ENCODE measurements at places on chromosomes 6 and 20. TPM values are rescaled to one million over a fixed set of nuclear protein-coding genes. Genes with fewer than 3 reads are reported as not detected.

DNA sequence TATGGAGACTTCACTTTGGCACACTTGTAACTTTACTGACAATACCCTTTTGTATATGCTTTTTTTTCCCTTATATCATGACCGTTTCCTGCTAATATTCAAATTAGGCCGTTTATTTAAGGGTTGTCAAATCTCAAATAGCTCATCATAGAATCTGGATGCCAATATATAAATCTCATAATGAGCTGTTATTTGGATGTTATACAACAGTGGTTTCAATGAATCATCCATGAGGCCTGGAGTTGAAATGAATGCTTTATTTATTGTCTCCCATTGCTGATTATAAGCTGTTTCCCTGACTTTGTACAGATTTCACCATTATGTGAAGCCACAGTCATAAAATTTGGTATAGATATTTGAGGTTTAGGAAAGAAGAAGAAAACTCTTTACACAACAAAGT, 256.1 kb downstream of the PLCB1 start:
- no peak for DNase-seq

- no peak for DNase-seq
Measured at GRCh38 chr6:141261016-141261671, 871.6 kb upstream of the GJE1 start.

The ADAM33 gene
- 6.5 TPM for polyA plus RNA-seq

DNA sequence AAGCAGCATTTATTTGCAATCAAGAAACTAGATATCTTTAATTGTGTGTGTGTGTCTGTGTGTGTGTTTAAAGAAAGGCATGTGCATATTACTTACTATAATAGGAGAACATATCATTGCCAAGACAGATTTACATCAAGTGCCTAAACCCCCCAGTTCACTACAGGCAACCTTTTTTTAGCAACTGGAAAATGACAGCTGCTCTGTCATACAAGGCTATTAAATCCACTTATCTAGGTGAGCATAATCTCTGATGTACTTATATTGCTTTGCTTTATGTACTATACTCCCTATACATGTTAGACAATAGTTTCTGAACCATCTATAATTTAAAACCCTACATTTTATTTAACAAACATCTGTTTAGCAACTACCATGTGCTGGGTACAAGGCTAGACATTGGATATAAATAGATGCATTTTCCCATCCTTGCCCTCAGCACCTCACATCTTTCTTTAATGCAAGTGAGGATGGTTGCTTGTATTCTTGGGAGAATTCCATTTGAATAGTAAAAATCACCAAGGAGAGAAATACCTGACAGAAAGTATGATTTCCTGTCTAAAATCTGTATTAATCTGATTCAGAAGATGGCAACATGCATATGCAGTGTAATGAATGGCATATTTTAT, 398.3 kb downstream of the LAMA2 start:
- no peak for DNase-seq

DNA sequence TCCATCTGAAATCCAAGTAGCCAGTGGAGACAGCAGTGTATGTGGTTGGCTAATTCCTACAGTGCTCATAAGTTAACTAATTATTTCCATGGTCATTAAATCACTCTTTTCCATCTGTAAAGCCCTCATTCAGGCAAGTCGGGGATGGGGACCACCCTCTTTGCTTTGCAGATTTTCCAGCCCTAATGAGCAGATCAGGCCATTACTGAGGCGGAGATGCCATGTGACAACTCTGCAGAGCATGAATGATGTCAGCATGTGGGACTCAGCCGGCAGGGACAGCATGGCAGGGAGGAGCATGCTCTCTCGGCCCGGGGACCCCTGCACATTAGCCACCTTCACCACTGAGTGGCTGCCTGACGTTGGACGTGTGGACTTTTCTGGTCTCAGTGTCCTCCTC, 623.3 kb upstream of the CDH4 start:
- DNase-seq: no peak

DNA sequence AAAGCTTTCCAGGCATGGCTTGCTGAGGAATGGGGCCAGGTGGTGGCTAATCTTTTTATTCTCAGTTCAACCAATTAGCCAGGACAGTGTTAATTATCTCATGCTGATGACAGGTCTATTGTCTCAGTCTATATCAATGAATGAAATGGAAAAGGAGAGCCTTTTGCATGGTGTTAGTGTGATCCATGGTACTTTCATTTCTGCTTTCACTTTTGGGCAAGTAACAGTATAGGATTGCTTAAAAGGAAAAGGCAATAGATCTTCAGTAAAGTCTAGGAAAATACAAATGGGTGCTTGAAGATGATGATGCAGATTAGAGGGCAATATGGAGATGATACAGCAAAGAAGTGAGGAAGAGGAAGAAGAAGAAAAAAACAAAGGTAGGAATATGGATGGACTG, 430.3 kb downstream of the TFAP2A start:
- no peak for DNase-seq

GRCh38 chr6:34573567-34574183, 17.5 kb upstream of the SPDEF start:
- no peak for DNase-seq

The TGM2 gene
- 41.8 TPM for polyA plus RNA-seq

- no peak for DNase-seq
Measured at GRCh38 chr20:22303523-22303922, 280.8 kb downstream of the FOXA2 start.

DNA sequence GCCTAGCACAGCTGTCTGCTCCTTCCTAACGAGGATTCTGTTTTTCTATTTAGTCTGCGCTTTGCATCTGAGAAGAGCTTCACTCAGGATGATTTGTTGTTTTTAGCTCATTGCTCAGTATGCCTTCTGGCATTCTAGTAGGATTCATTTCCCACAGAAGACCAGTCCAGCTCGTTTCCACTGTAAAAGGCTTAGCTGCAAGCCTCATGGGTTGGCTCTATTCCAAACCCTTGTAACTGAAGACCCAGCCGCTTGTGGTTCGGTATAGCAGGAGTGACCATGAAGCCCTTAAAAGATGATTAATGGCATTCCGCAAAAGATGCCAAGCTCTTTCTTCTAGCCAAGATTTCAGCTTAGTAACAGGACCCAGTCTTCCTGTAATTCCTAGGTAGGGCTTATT, 7.2 kb downstream of the ADGRF1 start:
- peak; percentile 61 for DNase-seq

DNA sequence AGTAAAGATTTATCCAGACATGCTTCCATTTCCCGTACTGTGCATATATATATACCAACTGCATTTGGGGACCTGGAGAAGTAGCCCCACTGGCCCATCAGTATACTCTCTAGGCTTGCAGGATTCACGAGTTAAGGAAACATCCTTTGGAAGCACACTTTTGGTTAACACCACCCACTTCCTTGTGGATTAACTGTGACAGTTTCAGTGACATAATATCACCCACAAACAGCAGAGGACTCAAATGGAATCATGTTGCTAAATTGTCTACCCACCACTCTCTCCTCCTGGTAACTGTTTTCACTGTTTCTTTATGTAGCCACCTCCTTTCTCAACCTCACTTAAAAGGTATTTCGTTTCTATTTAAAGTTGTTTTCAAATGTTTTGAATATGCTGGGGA, 55.0 kb downstream of the PROKR2 start:
- no peak for DNase-seq

The GJA1 gene
- 64.1 TPM for polyA plus RNA-seq

GRCh38 chr6:168607272-168608112, 166.5 kb downstream of the SMOC2 start:
- DNase-seq: peak; percentile 51

DNA sequence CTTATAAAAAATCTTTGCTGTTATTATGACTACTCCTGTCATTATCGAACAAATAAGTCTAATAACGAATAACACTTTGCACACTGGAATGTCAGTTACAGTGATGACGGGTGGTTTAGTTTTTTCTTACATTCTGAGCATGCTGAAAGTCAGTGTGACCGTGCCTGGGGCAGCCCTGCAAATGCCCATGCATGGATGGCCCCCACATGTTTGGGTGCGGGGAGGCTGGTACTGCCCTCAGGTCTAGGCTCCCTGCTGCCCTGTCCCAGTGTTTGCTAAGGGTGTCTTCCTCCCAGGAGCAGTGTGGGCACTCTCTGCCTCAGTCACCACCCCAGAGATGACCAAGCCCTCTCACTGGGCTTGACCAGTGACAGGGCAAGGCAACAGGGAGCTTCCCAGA, 3.0 kb downstream of the CSTL1 start:
- DNase-seq: no peak

GRCh38 chr6:73062130-73062529, 163.2 kb downstream of the KHDC1L start:
- no peak for DNase-seq

GRCh38 chr6:21891080-21891479, 297.5 kb downstream of the SOX4 start:
- DNase-seq: no peak

DNA sequence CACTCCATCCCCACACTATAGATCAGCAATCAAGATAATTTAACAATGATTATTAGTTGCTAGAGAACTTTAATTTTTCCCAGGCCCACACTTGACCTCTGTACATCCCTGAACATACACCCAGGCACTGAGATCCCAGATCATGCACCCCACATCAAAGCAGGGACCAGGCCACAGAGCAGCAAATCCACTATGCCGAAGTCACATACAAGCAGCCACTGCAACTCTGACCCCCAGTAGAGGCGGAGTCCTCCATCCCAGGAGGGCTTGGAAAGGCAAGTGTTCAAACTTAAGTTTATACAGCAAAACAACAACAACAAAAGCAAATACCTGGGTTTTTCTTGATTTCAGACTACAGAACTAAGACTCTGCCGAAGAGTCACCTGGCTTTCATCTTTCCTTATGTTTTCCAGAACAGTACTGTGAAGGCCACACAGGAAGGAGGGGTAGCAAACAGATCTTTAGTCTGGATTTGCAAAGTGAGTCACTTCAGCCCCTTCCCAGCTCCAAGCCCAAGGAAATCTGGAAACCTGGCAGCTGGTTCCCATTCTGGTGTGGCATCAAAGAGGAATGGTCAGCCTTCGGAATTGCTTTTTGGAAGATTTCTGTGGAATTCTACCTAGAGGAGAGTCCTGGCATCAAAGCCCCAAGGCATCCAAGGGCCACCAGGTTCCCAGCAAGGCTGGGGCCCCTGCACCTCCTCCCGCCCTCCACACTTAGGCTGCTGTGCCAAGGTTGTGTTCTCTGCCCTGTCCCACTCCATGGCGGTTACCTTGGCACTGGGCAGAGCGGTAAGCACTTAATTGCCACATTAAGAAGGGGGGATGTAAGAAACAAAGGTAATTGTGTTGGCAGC, 7.3 kb downstream of the JAG1 start:
- no peak for DNase-seq

The PHF20 gene
- polyA plus RNA-seq: 41.3 TPM

- no peak for DNase-seq
Measured at GRCh38 chr20:46997187-46997586, 102.5 kb downstream of the EYA2 start.

DNA sequence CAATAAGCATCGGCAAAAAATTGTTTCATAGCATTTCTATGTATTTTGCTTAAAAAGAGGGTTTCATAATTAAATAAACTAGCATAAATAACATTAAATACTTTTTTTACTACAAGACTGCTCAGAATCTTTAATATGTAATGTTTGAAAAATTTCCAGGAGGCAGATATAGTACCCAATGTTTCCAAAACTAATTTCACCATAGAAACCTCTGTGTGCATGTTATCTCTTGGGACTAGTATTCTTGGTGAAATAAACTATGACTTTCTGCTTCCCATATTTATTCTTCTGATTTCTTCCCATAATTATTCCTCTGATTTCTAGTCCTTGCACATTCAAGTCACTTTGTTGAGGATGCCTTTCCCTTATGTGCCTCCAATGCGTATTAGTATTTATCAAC, 94.5 kb downstream of the PTPRK start:
- DNase-seq: no peak

GRCh38 chr6:138520463-138520862, 21.2 kb upstream of the NHSL1 start:
- no peak for DNase-seq

The SLC22A2 gene
- 9.6 TPM for polyA plus RNA-seq

DNA sequence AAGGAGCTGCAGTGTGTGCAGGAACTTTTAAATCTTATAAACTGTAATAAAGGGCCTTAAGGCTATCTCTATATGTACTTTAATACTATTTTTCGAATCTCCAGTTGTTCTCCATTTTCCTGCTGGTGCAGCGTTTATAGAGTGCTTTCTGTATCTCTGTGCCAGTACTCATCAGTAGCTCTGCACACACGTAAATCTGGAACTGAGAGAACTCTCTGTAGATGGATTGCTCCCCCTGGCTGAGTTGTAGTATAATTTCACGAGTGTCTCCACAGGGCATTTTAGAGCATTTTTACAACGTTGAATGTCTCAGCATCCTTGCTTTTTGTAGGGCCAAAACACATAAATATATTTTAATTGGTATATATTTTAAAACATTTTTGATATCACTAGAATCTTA, 256.5 kb downstream of the TRDN start:
- DNase-seq: no peak

- no peak for DNase-seq
Measured at GRCh38 chr6:44275749-44276648, 5.7 kb downstream of the TMEM151B start.

DNA sequence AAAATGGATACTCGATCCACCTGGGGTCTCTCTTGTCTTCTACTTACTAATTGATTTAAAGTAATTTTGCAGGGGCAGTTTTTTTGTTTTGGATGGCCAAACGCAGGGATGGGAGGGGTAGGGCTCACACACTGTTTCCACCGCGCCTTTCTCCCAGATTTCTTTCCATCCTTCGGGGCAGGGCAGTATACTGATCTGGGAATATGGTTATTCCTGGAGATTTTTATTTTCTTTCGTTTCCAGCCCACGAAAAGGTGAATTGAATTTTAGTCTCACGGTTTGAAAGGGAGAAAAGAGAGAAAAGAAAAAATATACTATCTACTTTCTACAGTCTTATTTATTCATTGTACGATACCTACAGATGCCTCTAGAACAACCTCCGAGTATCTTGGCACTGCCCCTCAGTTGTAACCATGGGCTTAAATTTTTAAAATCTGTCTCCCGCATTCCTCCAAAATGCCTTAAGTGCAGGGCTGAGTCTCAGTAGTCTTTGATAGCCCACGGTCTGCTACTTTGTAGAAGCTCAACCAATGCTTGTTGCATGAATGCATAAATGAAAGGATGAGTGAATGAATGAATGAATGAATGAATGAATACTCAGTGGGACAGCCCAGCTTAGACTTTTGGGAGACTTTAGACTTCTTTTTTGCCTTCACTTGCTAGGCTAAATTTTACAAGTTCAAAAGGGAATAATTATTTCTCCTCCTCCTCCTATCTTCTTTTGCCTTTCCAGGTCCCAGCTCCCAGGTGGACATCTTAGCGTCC, 18.1 kb upstream of the TRIM27 start:
- no peak for DNase-seq

The SNRNP48 gene
- 19.8 TPM for polyA plus RNA-seq
